ENCODE measurements at places on chromosomes 1 and 21.

DNA sequence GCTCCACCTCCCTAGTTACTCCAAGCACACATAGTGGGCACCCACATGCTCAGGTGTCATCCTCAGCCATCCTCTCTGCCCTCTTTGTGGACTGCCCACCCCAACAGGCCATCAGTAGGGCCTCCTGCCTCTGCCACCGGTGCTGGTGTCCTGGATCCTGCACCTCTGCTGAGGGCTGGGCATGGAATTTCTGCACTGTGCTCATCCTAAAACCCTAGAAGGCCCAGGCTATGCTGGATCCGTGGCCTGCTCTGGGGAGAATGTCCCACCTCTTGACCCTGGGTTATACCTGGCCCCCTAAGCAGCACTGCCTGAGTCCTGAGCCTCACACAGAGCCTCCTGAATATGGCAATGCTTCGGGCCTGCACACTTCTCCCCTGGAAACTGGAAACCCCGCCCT lies 318.3 kb downstream of the MATN1 start:
- DNase-seq = no peak

GRCh38 chr1:98145655-98146054 lies 224.8 kb upstream of the DPYD start:
- DNase-seq = no peak

GRCh38 chr1:79161077-79161476 lies 154.5 kb upstream of the ADGRL4 start:
- no peak for DNase-seq

- no peak for DNase-seq
Observed at GRCh38 chr1:192941722-192942411, 117.3 kb downstream of the UCHL5 start.

GRCh38 chr1:76186554-76187170 lies 112.1 kb downstream of the ST6GALNAC3 start:
- DNase-seq = no peak

DNA sequence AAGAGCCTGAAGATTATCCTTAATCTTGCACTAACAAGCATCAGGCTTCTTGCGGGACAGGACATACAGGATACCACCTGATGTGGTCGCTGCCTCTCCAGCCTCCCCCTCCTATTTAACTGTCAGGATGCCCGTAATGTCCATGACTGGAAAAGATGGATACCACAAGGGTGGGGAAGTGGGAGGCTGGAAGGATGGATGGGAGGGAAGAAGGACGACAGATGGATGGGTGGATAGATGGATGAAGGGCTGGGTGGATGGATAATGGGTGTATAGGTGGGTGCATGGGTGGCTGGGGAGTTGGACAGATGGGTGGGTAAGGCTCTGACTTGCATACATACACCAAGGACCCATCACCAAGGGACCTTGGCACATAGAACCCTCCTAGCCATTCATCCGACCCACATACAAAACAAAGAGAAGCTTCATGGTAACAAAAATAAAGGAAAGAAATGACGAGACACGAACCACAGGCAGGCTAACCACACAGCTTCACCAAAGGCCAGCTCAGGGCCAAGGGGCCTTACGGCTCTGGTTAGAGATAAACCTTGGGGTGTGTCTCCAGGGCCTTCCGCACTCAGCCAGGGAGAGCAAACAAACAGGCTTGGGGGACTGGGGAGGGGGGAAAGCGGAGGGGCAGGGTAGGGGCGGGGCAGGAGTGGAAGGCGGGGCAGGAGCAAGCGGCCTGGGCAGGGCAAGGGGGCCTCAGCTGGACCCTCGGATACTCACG lies 50.5 kb downstream of the HSPG2 start:
- no peak for DNase-seq

- no peak for DNase-seq
Observed at GRCh38 chr1:201598396-201598795, 59.5 kb downstream of the NAV1 start.

GRCh38 chr1:243213045-243213787 lies 41.9 kb downstream of the CEP170 start:
- DNase-seq = no peak

GRCh38 chr1:8307628-8308027 lies 10.3 kb upstream of the SLC45A1 start:
- DNase-seq = no peak

DNA sequence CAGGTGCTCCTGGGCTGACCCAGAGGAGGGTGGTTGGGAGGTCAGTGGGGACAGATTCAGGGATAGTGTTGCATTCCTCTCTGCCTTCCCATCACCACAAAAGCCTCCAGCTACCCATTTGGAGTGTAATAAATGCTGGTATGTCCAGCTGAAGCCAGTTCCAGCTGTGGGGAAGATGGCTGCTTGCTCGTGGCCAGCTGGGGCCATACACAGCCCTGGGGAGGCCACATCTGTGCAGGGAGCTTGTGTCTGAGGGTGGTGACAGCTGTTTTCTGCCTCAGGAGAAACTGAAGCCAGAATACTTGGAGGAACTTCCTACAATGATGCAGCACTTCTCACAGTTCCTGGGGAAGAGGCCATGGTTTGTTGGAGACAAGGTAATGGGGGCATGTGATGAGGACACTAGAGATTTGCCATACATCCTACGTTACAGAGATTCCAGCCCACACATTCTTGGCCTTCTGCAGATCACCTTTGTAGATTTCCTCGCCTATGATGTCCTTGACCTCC lies 2.7 kb downstream of the GSTM4 start:
- no peak for DNase-seq

GRCh38 chr1:211267204-211267857 lies 8.2 kb downstream of the RCOR3 start:
- DNase-seq = no peak

Data from GM18507 (cell line).